ENCODE measurements at places on chromosomes 4 and X.

DNA sequence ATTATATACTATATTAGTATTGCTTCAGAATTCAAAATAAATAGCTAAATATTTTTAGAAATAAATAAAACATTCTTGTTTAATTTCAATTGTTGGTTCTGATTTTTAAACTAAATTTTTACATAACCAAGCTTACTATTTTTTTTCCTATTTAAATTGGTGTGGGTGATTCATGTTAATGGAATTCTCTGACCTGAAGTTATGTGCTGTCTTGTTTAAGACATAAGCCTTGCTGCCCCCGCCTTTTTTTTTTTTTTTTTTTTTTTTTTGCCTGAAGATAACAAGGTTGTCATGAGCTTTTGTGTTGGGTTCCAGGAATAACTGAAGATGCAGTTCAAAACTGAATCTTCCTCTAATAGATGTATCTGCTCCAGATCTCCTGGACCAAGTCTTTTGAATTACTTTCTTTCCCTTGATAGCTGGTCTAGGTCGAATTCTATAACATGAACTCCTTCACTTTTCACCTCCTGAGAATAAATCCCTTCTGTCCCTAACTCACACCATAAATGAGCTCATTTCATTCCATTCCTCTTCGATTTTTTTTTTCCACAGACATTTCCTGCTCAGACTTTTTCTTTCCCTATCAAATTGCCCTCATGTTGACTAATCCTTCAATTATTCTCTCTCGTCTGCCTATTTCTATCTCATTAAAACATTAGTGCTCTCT is 261.5 kb upstream of the FTHL17 start:
- H3K27ac ChIP-seq: no peak overlapping the region
- H3K36me3 ChIP-seq: no peaks in the 10 kb centered on the region
- no peak for DNase-seq
- peaks cover 9% of the 10 kb centered on the region for H3K4me1 ChIP-seq

- no peak for DNase-seq
- H3K36me3 ChIP-seq: no peaks in the 10 kb centered on the region
- peaks cover 8% of the 10 kb centered on the region for H3K27me3 ChIP-seq
Observed at GRCh38 chrX:8037593-8038348, 110.6 kb upstream of the PNPLA4 start.

- peaks cover 48% of the 10 kb centered on the region for H3K4me1 ChIP-seq
- H3K36me3 ChIP-seq: peaks cover 20% of the 10 kb centered on the region
- DNase-seq: no peak
- no peaks in the 10 kb centered on the region for H3K27me3 ChIP-seq
- peak overlapping the region; percentile 94 for H3K4me3 ChIP-seq
Observed at GRCh38 chr4:83009529-83009928, 1.1 kb downstream of the LIN54 start.

GRCh38 chr4:15653864-15654592 is 1.1 kb downstream of the FBXL5 start:
- H3K27ac ChIP-seq: peak overlapping the region; percentile 99
- H3K36me3 ChIP-seq: peaks cover 5% of the 10 kb centered on the region
- peak overlapping the region; percentile 99 for H3K4me3 ChIP-seq

GRCh38 chrX:135480076-135480475 is 40.4 kb upstream of the INTS6L start:
- H3K4me3 ChIP-seq: no peak overlapping the region
- no peak for DNase-seq
- no peaks in the 10 kb centered on the region for H3K27me3 ChIP-seq
- no peak overlapping the region for H3K27ac ChIP-seq

DNA sequence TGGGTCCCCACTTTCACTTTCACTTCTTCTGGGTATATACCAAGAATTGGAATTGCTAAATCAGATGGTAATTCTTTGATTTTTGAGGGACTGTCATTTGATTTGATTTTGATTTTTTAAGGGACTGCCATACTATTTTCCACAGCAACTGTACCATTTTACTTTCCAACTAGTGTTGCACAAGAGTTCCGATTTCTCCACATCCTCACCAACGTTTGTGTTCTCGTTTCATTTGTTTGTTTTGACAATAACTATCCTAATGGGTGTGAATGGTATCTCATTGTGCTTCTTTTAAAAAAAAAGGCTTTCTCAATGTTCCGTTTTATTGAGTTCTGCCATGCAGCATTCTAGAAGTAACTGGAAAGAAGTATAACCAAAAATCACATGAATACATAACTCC is 62.6 kb downstream of the C4orf46 start:
- H3K27me3 ChIP-seq: peaks cover 6% of the 10 kb centered on the region
- no peaks in the 10 kb centered on the region for H3K4me1 ChIP-seq
- DNase-seq: no peak
- no peak overlapping the region for H3K4me3 ChIP-seq
- no peaks in the 10 kb centered on the region for H3K36me3 ChIP-seq

- H3K27ac ChIP-seq: no peak overlapping the region
- H3K4me1 ChIP-seq: no peaks in the 10 kb centered on the region
- peaks cover 3% of the 10 kb centered on the region for H3K27me3 ChIP-seq
- no peaks in the 10 kb centered on the region for H3K36me3 ChIP-seq
- no peak overlapping the region for H3K4me3 ChIP-seq
Observed at GRCh38 chr4:167842487-167842886, 249.8 kb upstream of the ANXA10 start.

GRCh38 chr4:45663003-45663402 is 460.9 kb downstream of the GABRG1 start:
- no peaks in the 10 kb centered on the region for H3K36me3 ChIP-seq
- peaks cover 2% of the 10 kb centered on the region for H3K27me3 ChIP-seq
- H3K4me1 ChIP-seq: no peaks in the 10 kb centered on the region
- H3K27ac ChIP-seq: no peak overlapping the region
- no peak overlapping the region for H3K4me3 ChIP-seq

- DNase-seq: peak; percentile 59
- H3K27me3 ChIP-seq: peaks cover 8% of the 10 kb centered on the region
- H3K27ac ChIP-seq: no peak overlapping the region
- H3K4me3 ChIP-seq: no peak overlapping the region
- peaks cover 5% of the 10 kb centered on the region for H3K4me1 ChIP-seq
- H3K36me3 ChIP-seq: no peaks in the 10 kb centered on the region
Observed at GRCh38 chrX:43949669-43950068, 23.5 kb downstream of the NDP start.

DNA sequence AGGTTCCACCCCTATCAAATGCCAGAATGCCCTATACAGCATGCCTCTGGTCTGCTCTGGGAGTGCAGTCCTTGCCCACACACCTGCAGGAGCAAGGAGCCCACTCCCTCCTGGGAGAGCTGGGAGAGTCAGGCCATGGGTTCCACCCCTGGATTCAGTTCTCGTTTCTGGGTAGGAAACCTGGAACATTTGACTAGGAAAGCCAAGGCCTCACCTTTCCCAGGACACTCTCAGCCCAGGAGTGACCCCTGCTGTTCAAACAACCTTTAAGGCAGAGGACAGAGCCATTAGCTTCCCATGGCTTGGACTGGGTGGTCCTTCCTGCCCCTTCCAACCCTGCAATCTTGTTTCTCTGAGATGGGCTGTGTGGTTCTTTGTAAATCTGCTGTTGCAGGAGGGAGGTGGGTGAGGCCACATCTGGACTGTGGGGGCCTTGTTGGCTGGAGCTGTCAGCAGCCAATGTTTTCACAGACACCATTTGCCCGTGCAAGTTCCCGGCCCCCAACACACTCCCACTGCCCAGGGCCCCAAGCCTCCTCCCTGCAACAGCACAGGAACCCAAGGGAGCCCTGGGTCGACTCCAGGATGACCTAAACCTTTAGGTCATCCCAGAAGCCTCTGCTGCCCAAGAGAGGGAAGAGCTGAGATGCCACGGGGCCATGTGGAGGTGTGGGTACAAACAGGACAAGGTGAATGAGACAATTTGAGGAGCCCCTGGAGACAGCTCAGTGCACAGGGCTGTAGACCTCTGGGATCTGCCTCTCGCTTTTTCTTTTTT is 104.4 kb downstream of the PJA1 start:
- H3K4me3 ChIP-seq: no peak overlapping the region
- DNase-seq: peak; percentile 43
- H3K27me3 ChIP-seq: peaks cover 10% of the 10 kb centered on the region
- H3K36me3 ChIP-seq: no peaks in the 10 kb centered on the region

GRCh38 chrX:153773741-153774575 is 6.9 kb upstream of the SRPK3 start:
- peak; percentile 0 for DNase-seq
- no peaks in the 10 kb centered on the region for H3K4me1 ChIP-seq
- no peak overlapping the region for H3K4me3 ChIP-seq
- no peaks in the 10 kb centered on the region for H3K36me3 ChIP-seq
- no peak overlapping the region for H3K27ac ChIP-seq

- DNase-seq: no peak
- H3K27me3 ChIP-seq: peaks cover 2% of the 10 kb centered on the region
- H3K4me3 ChIP-seq: no peak overlapping the region
- peak overlapping the region; percentile 54 for H3K27ac ChIP-seq
Observed at GRCh38 chrX:151402719-151403390, 5.8 kb downstream of the VMA21 start.

DNA sequence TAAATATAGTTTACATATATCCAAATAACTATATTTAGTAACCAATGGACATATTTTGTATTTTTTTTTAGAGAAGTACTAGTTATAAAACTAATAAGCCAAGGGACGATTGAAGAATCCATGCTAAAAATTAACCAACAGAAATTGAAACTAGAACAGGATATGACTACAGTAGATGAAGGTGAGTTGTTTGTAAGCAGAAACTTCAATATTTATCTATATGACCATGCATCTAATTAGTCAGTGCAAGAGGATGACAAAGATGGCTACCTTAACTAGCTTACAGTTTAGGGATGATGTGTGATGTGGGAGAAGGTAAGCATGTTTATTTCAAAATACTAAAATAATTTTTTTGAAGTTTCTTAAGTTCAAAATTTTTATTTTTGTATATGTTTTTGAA is 57.7 kb downstream of the HPGDS start:
- no peak overlapping the region for H3K4me3 ChIP-seq
- no peaks in the 10 kb centered on the region for H3K4me1 ChIP-seq
- H3K36me3 ChIP-seq: peaks cover 83% of the 10 kb centered on the region
- DNase-seq: no peak
- no peaks in the 10 kb centered on the region for H3K27me3 ChIP-seq

DNA sequence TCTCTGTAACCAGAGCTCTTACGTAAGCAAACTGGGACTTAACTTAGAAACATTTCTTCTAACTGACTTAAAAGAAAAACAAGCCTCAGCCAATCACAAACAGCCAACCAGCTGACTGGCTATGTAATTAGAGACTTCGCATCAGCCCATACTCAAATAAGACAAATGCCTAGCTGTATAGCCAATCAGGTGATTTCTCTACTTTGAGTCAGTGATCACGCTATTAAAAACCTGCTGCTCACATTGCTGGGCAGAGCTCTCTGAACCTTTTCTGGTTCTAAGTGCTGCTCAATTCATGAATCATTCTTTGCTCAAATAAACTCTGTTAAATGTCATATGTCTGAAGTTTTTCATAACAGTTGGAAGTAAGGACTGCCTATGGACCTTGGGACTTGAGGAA is 9.9 kb upstream of the SMIM10L2A start:
- H3K4me3 ChIP-seq: no peak overlapping the region
- peaks cover 4% of the 10 kb centered on the region for H3K36me3 ChIP-seq
- H3K4me1 ChIP-seq: peaks cover 16% of the 10 kb centered on the region
- H3K27ac ChIP-seq: no peak overlapping the region

- no peak overlapping the region for H3K27ac ChIP-seq
- H3K27me3 ChIP-seq: peaks cover 6% of the 10 kb centered on the region
- H3K36me3 ChIP-seq: no peaks in the 10 kb centered on the region
- H3K4me1 ChIP-seq: peaks cover 10% of the 10 kb centered on the region
- no peak overlapping the region for H3K4me3 ChIP-seq
Observed at GRCh38 chr4:48127682-48128404, 6.2 kb downstream of the TXK start.

- H3K27me3 ChIP-seq: no peaks in the 10 kb centered on the region
- H3K4me3 ChIP-seq: no peak overlapping the region
- no peaks in the 10 kb centered on the region for H3K4me1 ChIP-seq
- H3K27ac ChIP-seq: no peak overlapping the region
- no peaks in the 10 kb centered on the region for H3K36me3 ChIP-seq
Observed at GRCh38 chr4:75432683-75433082, 81.5 kb downstream of the RCHY1 start.

DNA sequence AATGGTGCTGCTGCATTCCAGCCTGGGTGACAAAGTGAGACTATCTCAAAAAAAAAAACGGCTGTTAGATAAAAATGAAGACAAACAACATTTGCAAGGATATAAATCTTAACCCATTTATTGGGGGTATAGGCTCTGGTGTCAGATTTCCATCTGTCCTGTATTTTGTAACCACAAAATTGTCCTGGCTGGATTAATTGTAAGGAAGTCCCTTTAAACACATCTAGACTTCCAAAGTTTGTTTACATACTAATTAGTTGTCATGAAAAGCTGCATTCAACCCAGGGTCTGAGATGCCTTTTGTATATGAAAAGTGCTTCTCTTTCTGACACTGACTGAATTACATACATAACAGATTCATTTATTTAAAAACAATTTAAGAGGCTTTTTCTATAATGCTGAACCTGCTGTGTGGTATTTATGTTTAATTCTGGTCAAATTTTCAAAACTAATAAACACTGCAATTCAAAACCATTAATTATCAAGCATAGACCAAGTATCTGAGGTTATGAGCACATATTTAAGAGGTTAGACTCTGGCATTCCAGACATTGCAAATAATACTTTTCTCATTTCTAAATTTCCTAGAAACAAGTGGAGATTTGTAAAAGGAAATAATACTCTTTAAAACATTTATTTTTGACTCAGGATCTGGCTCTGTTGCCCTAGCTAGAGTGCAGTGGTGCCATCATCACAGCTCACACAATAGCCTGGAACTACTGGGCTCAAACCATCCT is 17.5 kb upstream of the UGDH start:
- DNase-seq: no peak
- H3K27ac ChIP-seq: no peak overlapping the region
- peaks cover 34% of the 10 kb centered on the region for H3K4me1 ChIP-seq
- no peaks in the 10 kb centered on the region for H3K27me3 ChIP-seq
- H3K4me3 ChIP-seq: no peak overlapping the region

- no peaks in the 10 kb centered on the region for H3K36me3 ChIP-seq
- peaks cover 25% of the 10 kb centered on the region for H3K4me1 ChIP-seq
- peaks cover 8% of the 10 kb centered on the region for H3K27me3 ChIP-seq
- H3K27ac ChIP-seq: no peak overlapping the region
- H3K4me3 ChIP-seq: no peak overlapping the region
- peak; percentile 52 for DNase-seq
Observed at GRCh38 chrX:153474718-153475117, 4.3 kb upstream of the HAUS7 start.

DNA sequence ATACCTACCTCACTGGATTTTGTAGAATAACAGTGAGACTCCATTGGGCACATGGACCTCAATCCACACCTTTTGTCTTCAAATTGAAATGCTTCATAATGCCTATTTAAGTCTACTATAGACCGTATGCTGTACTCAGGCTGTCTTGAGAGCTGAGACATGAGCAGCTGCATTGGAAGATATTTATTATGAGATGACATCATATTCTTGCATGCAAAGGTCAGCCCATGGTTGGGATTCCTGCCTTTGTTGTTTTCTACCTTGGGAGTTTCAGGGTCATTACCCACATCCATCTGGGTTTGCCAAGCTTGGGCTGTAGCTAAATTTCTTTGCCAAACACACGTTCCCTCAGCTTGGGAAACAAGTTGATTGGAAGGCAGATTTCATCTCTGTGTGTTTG is 33.2 kb upstream of the MAMLD1 start:
- no peaks in the 10 kb centered on the region for H3K36me3 ChIP-seq
- H3K27me3 ChIP-seq: peaks cover 3% of the 10 kb centered on the region
- DNase-seq: no peak
- no peak overlapping the region for H3K27ac ChIP-seq

GRCh38 chr4:187666034-187666433 is 329.5 kb upstream of the ZFP42 start:
- H3K27ac ChIP-seq: no peak overlapping the region
- peaks cover 2% of the 10 kb centered on the region for H3K27me3 ChIP-seq
- H3K4me1 ChIP-seq: peaks cover 5% of the 10 kb centered on the region
- no peak overlapping the region for H3K4me3 ChIP-seq

Measured in nephron progenitor cell (in vitro differentiated cells).